ENCODE measurements at places on chromosomes 7 and 10.

GRCh38 chr7:137020351-137020750 lies 151.9 kb downstream of the CHRM2 start:
- no peak for DNase-seq

GRCh38 chr10:120735773-120736371 lies 115.3 kb upstream of the WDR11 start:
- DNase-seq, result no peak

DNA sequence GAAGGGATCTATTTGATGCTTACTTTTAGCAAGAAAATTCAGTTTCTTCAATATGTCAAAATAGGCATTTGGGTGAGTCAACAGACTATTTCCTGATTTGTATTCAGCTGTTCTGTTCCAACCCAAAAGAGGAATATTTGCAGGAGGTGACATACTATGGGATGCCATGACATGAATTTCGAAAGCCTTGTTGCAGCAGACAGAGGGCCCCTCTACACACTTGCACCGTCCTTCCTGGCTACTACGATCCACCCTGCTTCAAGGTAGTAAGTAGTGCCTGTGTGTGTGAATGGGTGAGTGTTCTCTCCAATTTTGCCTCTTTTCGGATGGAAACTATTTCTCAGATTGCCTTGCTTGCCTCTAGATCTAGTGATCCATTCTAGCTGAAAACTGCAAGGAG lies 413.0 kb upstream of the ADARB2 start:
- no peak for DNase-seq

DNA sequence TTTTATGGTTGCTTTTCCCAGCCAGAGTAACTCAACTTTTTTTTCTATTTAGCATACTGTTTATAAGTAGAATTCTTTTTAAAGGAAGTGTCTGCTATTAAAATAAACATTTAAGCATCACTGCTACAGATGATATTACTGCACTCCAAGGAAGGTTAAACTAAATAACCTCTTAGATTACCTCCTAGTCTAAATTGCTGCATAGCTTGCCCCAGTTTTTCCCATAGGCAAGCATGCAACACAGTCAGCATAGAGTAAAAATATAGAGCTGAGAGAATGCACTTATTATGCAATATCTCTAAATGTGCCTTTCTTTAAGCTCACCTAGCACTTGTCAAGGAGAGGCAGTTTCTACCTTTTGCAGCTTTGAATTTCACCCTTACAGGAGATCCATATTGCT lies 1392.4 kb upstream of the CELF2 start:
- no peak for DNase-seq

DNA sequence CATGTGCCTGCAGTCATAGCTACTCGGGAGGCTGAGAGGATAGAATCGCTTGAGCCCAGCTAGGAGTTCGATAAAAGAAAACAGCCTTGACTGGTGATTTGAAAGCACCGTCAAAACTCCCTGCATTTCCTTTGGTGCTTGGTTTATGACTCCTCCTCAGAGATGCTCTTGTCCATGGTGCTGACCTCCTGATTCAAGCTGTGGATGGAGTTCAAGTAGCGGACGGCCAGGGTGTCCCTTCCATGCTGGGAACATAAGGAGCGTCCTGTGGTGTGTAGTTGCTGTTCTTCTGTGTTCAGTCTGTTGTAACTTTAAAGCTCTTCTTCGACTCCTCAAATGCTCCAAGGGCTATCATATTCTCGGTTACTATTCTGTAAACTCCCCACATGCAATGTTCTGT lies 382.5 kb upstream of the KIAA1217 start:
- no peak for DNase-seq

- no peak for DNase-seq
Observed at GRCh38 chr10:79034271-79034876, 34.4 kb upstream of the ZMIZ1 start.

GRCh38 chr7:105352018-105352612 lies 36.6 kb downstream of the SRPK2 start:
- no peak for DNase-seq

DNA sequence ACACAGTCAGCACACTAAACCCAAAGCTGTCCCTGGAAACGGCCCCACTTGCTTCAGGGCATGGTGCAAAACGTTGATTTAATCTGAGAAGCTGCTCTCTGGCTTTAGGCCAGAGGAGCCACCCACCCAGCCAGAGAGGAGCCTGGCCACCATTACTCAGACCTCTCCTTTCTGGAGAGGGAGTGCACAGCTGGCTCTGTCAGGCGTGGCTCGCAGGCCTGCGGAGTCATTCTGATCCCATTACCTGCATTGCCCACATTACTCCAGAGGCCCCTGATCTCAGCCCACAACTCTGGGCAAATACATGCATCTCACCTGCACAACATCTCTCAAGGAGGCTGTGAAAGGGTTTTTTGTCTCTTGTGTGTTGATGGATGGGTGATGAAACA lies 370.0 kb upstream of the IGFBP3 start:
- no peak for DNase-seq

DNA sequence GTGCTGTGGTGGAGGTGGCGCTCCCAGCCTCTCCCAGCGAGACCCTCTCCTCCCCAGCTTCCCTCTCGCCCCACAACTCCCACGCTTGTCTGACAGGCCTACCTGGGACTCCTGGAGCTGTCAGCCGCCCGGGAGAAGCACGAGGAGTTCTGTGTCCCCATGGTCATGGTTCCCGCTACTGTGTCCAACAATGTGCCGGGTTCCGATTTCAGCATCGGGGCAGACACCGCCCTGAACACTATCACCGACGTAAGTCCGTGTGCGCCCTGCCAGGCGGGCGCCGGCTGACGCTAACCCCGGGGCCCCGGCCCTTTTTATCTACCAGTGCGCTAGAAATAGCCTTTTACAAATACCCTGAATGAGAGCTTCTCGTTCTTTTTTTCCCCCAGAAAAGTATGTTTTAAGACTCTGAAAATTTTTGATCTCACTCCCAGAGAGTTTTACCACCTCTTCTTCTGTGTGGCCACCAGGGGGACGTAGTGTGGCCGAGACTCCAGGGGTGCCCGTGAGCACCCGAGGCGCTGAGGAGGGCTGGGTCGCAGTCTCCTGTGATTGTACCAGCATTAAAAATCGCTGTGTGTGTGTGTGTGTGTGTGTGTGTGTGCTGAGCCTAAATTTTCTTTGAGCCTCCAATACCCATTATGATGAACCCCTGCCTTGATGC lies 52.6 kb downstream of the PFKP start:
- DNase-seq, result no peak

DNA sequence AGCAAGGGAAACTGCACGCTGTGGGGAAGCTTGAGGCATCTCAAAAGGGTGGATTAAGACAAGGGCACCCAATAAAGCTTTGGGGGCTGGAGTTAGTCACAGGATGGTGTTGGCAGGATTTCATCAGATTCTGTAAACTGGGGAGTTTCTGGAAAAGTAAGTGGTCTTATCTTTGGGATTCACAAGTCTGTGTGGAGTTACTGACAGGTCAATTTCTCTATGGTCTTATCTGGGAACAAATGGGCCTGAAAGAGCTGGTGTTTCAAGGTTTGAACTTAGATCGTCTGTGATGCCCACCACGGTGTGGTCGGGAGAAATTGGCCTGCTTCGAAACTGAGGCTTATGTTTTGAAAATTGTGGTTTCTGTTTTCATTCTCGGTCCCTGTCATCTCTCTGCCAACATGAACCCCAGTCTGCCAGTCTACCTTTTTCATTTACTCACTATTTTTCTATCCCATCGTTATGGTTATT lies 23.8 kb upstream of the AOAH start:
- no peak for DNase-seq

DNA sequence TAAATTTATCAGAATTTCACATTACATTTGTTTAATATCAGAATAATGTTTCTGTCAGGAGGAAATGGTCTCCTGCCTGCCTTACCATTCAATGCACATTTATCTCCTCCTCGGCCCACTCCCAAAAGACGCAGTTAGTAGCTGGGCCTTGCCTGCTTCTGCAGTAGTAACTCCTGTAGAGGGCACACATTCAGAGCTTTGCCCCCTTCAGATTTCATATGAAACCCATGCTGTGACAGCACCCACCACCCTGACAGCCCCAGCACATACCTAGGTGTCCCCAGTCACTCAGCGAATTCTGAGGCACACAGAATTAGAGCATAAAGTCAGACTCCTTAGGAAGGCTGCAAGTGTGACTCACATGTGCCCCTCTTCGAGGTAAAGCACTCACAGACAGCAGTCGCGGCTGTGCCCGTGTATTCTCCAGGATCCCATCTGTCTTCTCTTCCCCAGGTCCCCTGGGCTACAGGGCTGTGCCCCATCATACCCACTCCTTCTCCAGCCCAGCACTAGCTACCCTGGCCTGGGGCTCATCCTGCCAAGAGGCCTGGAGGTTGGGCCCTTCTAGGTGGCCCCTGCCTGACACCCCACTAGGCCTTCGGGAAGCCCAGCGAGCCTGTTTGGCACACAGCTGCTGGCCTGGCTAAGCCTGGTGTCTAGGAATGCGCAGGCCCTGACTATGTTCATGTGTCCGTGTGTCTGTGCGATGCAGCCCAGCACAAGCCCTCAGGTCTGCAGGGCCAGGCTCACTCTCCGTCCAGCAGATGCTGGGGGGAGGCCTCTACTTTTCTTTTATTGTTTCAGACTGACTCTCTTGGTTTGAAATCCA lies 4.7 kb upstream of the DEPP1 start:
- no peak for DNase-seq

- DNase-seq, result no peak
Observed at GRCh38 chr7:122305475-122306319, 1.1 kb upstream of the FEZF1 start.

GRCh38 chr7:151117565-151117964 lies 31.3 kb downstream of the AGAP3 start:
- no peak for DNase-seq

DNA sequence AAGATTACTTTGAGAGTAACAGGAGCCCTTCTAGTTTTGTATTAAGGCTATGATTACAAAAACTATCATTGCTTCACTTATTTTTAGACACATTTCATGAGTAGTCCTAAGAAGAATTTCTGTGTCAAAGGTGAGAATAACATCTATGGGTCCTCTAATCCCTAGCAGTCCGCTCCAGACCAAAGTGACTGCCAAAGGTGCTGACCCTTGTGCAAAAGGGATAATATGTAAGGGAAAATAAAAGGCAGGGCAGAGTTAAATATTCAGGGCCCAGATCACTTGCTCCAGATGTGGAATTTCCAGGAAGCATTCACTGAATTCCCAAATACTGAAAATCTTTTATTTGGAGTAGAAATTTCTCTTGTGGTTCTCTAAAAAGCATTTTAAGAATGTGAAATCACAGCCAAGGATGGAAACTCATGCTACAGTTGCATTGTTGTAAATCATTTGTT lies 29.3 kb downstream of the RHOBTB1 start:
- DNase-seq, result no peak

GRCh38 chr10:94626476-94626875 lies 57.1 kb upstream of the CYP2C18 start:
- DNase-seq, result no peak

DNA sequence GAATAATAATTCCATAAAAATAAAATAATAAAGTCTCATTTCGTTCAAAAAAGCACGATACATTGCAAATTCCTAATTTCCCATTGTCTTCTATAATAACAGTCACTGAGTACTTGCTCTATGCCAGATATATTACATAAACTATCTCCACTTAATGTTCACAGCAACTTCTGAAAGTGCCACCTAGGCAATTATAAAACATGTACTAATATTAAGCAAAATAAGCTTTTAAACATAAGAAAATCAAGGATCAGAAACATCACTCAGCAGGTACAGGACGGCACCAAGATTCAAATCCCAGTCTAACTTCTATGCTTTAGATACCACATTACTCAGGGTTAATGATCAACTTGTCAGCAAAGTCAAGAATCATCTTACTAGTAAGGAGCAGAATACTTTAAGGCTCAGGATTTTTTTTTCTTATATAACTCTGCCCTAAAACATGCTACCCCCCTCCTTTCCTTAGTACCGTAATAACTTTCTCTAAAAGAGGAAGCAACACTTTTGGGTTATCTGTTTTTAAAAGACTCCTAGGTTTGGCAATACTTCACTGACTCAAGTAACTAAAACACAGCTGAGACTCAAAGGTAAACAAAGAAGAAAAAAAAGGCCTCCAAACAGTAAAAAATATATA lies 51.3 kb downstream of the USP6NL start:
- DNase-seq, result no peak

GRCh38 chr10:111098679-111099437 lies 22.0 kb downstream of the ADRA2A start:
- no peak for DNase-seq

GRCh38 chr7:4201566-4201965 lies 480.5 kb upstream of the FOXK1 start:
- peak; percentile 13 for DNase-seq

DNA sequence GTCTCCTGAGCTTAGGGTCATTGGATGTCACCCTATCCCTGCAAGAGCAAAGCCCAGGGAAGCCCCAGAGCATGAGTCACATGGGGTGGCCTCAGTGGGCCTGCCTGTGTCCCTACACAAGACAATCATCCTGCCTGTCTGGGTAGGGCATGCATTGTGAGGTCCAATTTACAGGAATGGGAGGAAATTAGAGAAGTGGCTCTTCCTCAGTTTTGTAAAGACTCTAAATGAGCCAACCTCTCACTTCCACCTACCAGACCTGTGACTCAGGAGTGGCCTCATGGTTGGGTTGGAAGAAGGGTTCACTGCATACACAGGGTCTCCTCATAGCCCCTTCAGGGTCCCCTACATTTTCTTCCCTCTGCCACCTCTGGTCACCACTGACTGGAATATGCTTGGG lies 43.6 kb upstream of the SMNDC1 start:
- DNase-seq, result no peak

DNA sequence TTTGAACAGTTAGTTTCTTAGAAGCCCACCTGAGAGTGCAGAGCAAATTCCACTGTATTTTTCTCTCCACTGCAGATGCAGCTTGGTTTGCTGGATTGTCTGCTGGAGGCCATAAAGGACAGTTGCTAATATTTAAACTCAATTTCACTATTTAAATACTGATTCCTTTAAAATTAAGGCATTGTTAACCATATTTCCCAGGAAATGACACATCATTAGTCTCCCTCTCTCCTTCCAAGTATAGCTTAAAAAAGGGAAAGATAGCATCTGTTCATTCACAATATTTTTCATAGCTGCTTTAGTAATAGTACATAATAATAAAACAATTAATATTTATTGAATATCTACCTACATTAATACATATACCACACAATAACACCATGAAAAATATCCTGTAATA lies 252.9 kb downstream of the HGF start:
- DNase-seq, result no peak

- no peak for DNase-seq
Observed at GRCh38 chr10:86182150-86182549, 184.4 kb downstream of the GRID1 start.

- no peak for DNase-seq
Observed at GRCh38 chr7:55065079-55065478, 46.3 kb downstream of the EGFR start.

- no peak for DNase-seq
Observed at GRCh38 chr10:48412081-48412480, 105.6 kb downstream of the MAPK8 start.

GRCh38 chr10:126321440-126321839 lies 66.8 kb downstream of the ADAM12 start:
- no peak for DNase-seq

GRCh38 chr10:75905490-75905889 lies 474.1 kb downstream of the LRMDA start:
- DNase-seq, result no peak

Measured in cerebellar nuclear complex (tissue), 1 donor.